Activated CD4-positive, CD25-positive, alpha-beta regulatory T cell treated with anti-CD3 and anti-CD28 coated beads, Interleukin-2, amount 50 U/mL, for 16 hours (primary cell): ENCODE measurements at places on chromosomes 7 and 10.

DNA sequence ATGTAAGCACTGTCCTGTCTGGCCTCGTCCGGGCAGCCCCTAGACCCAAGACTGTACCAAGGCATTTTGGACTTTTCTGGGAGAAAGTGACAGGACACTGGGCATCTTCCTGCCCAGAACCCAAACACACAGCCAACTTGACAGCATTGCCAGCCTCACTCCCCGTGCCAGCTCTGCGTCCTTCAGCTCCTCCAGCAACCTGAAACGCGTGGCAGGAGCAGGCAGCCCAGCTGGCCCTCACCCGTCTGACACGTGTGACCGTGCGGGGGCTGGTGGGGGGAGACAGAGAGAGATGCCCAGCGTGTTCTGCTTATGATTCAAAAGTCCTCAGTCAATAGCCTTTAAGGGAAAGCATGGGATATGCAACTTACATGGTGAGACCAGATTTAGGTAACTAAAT is 50.3 kb upstream of the SLC29A3 start:
- DNase-seq, result no peak

- DNase-seq, result peak; percentile 14
These were observed 30.6 kb downstream of the CISD1 start for GRCh38 chr10:58299580-58299979.

GRCh38 chr7:86981127-86981526 is 78.3 kb downstream of the ELAPOR2 start:
- DNase-seq, result no peak

- DNase-seq, result no peak
These were observed 82.0 kb downstream of the DOCK4 start for GRCh38 chr7:112124061-112124766.

DNA sequence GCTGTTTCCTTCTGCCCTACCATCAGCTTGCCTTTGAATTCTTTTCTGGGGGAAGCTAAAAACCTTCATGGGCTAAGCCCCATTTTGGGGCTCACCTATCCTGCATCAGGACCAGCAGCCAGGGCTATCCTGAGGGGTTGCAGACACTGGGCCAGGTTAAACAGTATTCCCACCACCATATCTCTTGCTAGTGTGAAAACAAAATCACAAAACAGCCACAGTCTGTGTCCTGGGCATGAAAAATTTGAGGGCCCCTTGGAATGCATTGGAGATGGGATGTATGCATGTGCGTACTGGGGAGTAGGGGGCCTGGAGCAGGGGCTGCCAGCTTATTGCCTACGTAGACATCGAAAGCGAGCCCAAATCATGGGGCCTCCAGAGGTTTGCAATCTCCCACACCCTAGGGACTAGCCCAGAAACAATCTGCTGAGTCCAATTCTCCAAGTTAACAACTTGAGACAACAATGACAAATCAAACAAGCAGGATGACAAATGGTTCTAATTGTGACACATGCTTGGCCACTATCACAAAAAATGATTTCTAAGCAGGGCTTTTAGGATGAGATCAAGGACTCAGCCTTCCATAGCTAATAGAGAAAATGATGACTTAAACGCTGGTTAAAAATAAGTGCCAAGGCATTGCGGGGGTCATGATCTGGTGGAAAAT is 557.1 kb downstream of the KCNMA1 start:
- DNase-seq, result no peak

DNA sequence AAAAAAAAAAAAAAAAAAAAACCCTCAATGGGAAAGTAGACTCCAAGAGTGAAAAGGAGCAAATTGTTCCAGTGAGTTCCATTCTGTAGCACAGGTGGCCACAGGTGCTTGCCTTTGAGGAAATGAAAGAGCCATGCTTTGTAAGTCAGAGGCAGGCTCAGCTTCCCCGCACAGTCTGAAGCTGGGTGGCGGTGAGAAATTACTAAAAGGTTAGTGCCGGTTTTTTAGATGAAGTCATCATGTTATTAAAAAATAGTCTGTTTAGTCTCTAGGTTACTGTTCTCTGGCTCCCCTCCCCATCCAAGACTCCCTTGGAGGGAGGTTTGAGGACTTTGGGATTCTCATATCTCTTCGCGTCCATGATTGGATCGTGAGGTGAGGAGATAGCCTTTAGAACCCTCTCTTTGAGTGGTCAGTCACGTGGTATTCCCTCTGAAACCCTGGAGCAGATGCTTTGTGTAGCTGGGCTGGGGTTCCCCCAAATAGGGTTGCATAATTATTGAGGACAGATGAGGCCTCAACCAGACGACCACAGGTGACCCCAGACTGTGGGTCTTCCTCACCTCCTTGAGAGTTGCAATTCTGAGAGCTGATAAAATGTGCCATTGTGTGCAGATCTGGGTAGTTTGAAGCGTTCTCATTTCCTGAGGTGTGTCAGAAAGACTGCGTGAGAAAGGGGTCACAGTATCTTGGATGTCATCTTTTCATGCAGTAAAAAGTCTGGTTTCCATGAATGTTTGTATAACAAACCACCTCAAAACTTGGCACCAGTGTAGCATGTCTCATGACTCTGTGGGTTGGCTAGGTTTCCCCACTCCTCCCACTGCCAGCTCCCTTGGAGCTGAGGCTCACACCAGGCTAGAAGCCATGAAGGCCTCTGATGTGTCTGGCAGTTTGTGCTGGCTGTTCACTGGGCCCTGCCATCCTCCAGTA is 27.1 kb downstream of the OGDH start:
- DNase-seq, result peak; percentile 42

GRCh38 chr10:49371967-49372366 is 23.9 kb downstream of the DRGX start:
- DNase-seq, result no peak

GRCh38 chr10:87670586-87670985 is 10.9 kb downstream of the PAPSS2 start:
- DNase-seq, result no peak

DNA sequence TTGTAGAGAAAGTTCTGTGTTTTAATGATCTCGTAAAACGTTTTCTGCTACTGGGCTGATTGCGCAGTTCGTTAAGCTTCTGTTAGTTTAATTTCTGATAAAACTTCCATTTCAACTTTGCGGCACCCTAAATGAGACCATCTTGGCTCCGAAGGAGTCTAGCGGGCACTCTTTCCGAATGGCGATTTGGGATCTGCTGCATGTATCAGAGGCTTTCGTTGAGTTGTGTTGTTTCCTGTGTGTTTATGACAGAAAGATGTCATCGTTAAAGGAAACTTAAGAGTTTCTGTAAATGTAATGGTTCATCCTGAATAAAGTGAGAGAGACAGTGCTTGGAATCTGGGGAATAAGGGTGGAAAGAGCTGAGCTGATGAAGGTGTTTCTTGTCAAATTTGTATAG is 174.7 kb downstream of the TCF7L2 start:
- no peak for DNase-seq

- no peak for DNase-seq
These were observed 153.7 kb downstream of the DNAJB6 start for GRCh38 chr7:157490465-157490912.

GRCh38 chr10:34280599-34281374 is 534.3 kb downstream of the PARD3 start:
- no peak for DNase-seq

DNA sequence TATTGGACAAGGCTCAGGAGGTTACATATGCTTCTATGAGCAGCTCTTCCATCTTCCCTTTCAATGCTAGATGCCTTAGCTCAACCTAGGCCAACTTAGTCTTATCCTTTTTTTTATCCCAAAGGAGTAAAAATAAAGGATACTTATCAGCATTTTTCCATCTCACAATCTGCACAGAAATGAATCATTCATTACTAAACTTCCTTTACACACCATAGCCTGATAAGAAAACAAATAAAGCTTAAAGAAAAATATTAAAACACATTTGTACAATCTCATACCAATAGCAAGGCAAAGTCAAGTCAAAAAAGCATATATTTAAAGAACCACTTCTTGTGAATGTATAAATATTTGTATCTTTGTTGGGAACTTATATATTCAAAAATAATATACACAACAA is 407.4 kb downstream of the GRM8 start:
- no peak for DNase-seq

DNA sequence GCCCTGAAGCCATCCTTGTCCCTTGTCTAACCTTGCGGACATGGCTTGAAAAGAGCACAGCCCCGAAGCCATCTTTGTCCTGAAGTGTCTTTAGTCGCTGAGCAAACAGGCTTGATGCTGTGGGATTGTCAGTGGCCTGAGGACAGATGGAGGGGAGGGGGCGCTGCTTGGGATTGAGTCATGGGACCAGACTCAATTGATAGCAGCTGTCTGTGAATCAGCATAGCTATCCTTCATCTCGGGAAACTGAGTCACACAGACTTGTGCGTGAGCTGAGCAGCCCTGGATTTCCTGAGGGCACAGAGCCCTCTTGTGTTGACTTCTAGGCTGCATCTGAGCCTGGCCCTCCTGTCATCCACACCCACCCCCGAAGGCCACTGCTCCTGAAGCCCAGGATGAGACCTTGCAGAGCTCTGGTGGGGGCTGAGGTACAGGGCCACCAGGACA is 14.4 kb downstream of the MYO1G start:
- no peak for DNase-seq

GRCh38 chr10:63760034-63760707 is 239.0 kb downstream of the REEP3 start:
- DNase-seq, result no peak

DNA sequence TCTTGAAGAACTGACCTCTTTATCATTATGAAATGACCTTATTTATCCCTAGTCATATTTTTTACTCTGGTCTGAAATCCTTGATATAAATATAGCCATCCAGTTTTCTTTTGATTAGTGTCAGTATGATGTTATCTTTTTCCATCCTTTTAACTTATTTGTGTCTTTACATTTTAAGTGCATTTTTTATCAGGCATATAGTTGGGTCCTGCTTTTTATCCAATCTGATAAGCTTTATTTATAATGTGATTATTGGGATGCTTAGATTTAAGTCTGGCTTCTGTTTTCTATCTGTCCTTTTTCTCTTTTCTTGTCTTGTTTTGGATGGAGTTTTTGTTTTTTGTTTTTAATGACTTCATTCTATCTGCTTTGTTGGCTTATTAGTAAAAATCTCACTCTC is 119.2 kb downstream of the ARHGAP22 start:
- no peak for DNase-seq

- no peak for DNase-seq
These were observed 95.3 kb downstream of the MYOF start for GRCh38 chr10:93386631-93387369.

GRCh38 chr7:78850093-78850740 is 603.2 kb downstream of the MAGI2 start:
- no peak for DNase-seq

DNA sequence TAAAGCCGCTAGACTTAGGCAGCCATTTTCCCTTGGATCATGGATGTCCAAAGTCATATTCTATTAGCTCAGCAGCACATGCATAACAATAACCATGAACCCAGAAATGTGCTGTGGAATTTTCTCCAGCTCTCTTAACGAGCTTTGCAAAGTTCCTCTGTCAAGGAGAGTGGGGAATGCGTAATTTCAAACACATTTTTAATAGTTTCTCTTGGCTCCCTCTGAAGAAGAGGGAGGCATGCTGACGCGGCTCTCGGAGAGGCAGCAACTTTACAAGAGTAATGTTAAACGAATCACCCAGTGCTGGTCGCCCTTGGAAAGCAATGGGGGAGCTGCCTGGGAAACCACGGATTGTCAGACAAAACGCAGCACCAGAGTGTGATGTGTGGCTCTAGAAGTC is 114.8 kb downstream of the RAB18 start:
- DNase-seq, result no peak

GRCh38 chr10:34305189-34305588 is 509.9 kb downstream of the PARD3 start:
- DNase-seq, result no peak

GRCh38 chr10:85026878-85027467 is 698.6 kb downstream of the CCSER2 start:
- no peak for DNase-seq

- DNase-seq, result no peak
These were observed 130.7 kb downstream of the DGKI start for GRCh38 chr7:137716061-137716460.
